GM13977 (cell line): ENCODE measurements at places on chromosomes 5 and 9.

- no peak for DNase-seq
These were observed 153.2 kb downstream of the COMMD10 start for GRCh38 chr5:116237917-116238500.

- no peak for DNase-seq
These were observed 48.1 kb downstream of the EPB41L4B start for GRCh38 chr9:109272745-109273144.

DNA sequence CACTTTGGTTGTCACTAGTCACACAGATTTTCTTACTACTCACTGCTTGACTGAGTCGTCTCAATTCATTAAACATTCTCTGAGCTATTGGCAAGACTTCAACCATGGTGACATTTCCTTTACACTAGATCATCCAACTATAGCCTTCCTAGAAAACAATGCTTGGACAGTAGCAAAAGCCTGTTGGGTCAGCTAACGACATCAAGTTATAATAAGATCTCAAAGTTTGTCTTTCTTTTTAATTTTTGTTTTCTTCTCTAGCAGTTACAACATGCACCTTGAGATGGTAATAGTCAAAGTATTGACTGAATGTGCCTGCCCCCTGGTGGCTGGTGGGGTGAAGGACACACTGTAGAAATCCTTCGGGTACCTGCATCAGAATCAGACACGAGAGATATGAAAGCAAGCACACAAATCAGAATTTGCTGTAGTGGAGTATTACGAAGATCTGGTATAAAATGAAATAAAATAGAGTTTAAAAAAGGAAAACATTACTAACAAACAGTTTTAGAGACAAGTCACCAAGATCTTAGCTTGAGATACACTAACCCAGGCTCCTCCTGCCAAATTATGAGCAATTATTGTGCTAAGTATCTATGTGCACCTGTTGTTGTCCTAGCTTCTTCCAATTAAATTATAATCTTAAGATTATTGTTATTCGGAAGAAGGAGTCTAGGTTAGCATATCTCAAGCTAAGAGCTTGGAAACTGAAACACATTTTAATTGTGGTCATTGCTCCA is 81.2 kb downstream of the ARL15 start:
- peak; percentile 39 for DNase-seq

DNA sequence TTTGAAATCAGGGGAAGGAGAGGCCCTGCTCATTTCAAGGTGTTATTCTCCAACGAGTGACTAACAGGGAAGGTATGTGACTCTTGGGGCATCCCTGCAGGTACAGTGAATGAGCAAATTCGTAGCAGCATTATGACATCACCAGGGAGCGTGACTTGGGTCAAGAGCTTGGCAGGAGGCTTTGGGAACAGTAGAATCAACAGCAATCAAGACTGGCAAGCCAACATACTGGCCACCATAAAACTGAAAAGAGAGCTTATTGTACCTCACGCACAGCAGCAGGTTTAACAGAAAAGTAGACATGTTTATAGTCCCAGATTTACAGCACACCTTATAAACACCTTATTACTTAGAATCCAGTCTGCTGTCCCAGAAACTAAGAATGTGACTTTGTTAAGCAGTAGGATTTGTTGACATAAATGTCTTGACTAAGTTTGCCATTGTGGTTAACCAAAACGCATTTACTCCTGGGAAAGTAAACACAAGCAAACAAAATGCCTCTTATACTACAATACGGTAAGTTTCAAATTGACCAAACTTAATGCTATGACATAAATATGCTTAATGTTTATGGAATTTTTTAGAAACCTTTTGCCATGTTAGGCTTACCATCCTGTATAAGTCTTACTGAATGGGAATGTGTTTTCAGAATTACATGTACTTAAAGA is 297.8 kb downstream of the NPR3 start:
- no peak for DNase-seq

DNA sequence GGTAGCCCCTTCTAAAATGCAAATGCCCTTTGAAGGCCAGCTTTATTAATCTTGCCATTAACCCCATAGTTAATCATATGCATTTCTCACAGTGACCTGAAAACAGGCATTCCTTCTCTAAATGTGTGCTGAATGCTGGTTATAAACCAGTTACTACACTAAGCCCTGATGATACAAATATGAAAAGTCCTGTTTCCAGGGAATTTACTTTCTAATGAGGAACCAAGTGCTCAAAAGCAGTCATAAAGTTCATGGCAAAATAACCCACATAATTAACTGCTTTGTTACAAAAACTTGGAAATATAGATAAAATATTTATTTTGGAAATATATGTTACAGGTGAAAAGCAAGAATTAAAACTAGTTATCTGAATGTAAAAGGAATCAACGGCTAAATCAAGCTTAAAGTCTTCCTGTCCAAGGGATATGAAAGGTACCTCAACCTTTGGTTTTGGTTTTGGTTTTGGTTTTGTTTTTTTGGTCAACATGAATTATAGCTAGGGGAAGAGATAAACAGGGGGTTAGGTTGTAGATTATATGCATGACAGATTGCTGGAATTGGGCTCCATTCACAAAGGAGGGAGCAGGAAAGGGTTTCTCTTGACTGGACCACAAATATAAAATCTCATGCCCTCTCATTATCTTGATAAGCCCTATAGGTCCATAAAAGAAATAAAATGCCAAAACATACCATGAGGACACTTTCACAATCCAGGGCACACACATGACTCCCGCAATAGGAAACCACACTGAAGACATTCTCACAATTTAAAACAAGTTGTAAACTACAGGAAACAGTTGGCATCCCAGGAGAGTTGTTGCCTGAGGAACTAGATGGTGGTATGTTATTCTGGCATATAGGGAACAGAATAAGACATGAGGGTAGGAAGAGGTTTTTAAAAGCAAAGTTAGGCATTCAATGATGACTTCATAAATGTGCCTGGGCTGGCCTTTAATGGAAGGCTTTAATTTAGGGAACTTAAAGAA is 46.7 kb upstream of the MACIR start:
- no peak for DNase-seq

DNA sequence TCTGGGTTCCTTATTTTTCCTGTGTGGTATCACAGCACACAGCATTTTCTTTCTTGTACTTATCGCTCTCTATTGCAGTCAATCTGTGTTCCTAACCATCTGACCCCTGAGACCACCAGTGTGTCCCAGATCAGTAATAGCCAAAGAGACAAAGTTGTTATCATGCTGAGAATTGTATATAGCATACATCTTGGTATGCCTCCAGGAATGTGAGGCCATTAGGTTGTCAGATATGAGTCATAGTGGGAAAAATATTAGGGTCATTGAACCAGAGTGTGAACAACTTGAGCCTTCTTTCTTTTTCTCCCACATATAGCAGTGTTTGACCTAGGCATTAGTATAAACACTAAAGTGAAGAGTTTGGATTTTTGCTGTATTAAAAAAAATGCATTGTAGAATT is 106.3 kb downstream of the NDUFAF2 start:
- no peak for DNase-seq
